ENCODE measurements at places on chromosomes 13 and 19. TPM values are rescaled to one million over a fixed set of nuclear protein-coding genes. Genes with fewer than 3 reads are reported as not detected.

The FUT1 gene
- total RNA-seq, result 12.2 TPM

The MBD3L2 gene
- total RNA-seq, result not detected

The SULT2A1 gene
- total RNA-seq, result not detected

The RNF113B gene
- total RNA-seq, result not detected

The LHB gene
- total RNA-seq, result not detected

The DAND5 gene
- 0.17 TPM for total RNA-seq

The TMEM59L gene
- total RNA-seq, result 12.2 TPM

The NTN5 gene
- total RNA-seq, result 0.47 TPM
